ENCODE measurements at places on chromosomes 16 and 17.

DNA sequence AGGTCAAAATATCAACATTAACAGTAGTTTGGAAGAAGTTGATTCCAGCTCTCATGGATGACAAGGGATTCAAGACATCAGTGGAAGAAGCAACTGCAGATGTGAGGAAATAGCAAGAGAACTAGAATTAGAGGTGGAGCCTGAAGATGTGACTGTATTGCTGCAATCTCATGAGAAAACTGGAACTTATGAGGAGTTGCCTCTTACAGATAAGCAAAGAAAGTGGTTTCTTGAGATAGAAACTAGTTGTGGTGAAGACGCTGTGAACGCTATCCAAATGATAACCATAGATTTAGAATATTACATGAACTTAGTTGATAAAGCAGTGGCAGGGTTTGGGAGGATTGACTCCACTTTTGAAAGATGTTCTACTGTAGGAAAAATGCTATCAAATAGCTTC, 67.8 kb downstream of the GOSR1 start:
- DNase-seq: no peak

DNA sequence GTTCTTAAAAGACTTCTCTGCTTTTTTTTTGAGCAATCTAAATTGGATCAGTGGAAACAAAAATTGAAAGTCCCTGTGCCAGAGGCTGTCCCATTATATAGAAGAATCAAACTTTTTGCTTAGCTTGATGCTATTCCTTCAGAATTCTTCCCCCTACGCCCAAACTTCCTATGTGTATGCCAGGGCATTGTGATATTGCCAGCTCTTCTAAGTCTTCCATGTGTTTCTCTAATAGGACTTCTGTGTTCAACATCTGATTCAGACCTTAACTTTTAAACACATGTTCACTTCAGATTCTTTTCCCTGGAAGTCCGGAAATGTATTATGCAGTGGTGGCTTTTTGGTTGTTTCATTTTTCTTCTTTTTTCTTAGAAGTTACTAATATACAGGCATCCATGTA, 18.7 kb downstream of the PTRH2 start:
- DNase-seq: no peak

DNA sequence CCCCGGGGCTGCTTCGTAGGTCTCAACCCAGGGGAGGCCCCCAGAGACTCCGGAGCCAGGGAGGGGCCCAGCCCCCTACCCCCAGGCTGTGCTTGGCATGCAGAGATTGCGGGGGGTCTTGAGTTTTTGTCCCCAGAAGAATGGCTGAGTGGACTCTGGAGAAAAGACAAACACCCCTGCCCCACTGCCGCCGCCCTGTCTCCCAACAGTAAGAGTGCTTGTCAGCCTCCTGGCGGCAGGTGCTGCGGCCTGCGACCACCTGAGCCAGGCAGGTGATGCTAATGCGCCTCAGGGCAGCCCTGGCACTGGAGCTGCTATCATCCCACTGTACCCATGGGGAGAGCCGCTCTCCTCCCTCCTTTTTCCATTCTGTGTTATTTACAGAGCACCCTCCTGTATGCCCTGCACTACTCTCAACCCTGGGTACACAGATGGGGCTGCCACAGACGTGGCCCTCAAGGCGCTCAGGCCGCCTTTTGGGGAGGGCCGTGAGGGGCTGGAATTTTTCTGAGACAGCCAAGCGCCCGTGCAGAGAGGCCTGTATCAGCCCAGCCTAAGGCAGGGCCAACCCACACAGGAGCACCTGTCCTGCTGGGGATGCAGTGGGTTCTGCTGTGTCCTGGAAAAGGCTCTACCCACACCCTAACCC, 2.6 kb upstream of the IL17C start:
- DNase-seq: no peak

DNA sequence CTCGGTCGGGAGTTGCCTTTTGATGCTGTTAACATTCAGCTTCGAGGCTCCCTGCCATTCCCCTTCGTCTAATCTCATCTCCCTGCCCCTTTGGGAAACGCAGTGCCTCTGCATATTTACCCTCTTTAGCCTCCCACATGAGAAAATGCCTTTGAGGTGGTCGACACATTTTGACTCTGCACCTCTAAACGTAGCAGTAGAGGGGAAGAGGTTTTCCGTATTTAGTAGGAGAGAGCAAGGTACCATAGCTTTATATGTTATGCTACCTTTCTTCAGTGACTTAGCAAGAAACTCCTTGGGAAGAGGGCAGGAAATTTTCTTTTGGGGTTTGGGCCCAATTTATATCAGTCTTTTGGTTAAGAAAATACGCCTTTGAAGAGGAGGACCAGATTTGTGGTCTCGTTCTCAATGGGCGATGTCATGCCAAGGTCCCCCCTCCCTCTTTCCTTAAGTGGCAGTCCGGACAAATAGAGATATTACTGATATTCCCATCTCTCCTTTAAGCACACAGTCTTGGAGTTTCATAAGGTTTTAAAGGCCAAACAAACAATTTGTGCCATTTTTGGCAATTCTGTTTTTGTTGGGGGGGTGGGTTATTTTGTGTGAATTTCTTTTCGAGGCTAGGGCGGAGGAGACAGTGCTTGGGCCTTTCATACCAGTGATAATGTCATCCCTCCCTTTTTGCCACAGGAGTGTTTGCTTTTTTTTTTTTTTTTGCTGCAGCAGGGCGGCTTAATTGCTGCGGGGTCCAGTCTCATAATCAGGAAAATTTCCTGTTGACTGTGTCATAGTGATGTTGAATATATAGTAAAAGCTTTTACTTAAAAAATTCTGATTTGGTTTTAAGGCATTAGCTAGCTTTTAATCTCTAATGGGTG, 1.5 kb downstream of the PAFAH1B1 start:
- DNase-seq: no peak

- DNase-seq: no peak
Measured at GRCh38 chr16:11968577-11968976, 3.6 kb downstream of the TNFRSF17 start.

GRCh38 chr16:19379838-19380237, 37.8 kb upstream of the TMC5 start:
- DNase-seq: no peak

GRCh38 chr17:73924114-73924908, 279.2 kb upstream of the RPL38 start:
- DNase-seq: no peak

DNA sequence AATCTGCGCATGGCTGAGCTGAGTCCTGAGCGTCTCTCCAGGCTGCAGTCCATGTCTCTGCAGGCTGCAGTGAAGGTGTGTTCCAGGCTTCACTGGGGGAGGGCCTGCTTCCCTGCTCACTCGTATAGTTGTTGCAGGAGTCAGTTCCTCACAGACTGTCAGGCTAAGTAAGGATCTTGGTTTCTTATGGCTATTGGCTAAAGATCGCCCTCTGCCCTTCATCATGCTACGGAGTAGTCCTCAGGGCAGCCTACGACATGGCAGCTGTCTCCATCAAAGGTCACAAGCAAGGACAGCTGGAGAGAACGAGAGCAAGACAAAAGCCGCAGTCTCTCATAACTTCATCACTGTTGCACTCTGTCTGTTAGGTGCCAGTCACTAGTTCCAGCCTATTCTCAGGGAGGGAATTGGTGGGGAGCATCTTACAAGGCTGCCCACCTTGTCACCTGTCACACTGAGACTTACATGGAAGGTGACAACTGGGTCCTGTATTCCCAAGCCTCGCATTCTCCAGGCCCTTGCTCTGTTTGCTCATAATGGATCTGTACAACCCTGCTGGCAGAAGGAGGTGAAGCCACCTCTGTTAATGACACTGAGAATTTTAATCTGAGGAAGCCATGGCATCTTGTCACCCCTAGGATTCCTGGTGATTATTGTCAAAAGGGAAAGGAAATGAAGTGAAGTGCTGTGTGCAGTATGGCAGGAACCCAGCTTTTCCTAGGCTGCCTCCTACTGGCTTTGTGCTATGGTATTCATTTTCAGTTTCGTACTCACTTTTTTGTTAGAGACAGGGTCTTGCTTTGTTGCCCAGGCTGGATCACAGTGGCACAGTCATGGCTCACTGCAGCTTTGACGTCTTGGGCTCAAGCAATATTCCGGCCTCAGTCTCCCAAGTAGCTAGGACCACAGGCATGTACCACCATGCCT, 43.4 kb downstream of the MFSD11 start:
- no peak for DNase-seq

- DNase-seq: no peak
Measured at GRCh38 chr16:87314990-87315420, 2.2 kb downstream of the C16orf95 start.

GRCh38 chr17:34519282-34519681, 60.1 kb upstream of the TMEM132E start:
- no peak for DNase-seq

DNA sequence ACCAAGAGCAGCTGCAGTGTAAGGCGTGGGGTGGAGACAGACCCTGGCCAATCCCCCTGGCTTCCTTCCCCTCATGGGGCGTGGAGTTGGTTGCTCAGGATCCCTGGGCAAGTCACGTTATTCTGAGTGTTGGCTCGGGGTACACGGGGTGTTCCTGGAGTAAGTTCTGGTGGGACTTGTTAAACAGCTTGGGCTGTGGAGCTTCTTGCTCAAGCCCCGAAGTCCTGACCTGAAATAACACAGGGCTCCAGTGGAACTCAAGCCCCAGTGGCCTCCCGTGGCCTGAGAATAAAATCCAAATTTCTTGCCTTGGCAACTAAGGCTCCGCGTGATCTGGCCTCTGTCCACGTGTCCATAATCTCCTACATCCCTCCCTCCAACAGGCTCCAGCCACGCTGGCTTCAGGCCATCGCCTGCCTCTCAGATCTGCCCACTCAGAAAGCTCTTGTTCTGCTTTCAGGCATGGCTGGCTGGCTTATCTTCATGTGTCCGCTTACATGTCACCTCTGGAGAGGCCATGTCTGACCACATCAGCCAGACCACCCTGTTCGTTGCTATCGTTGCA, 49.3 kb upstream of the BCO1 start:
- peak; percentile 59 for DNase-seq

- peak; percentile 31 for DNase-seq
Measured at GRCh38 chr16:67000384-67001351, 12.3 kb downstream of the CES4A start.

DNA sequence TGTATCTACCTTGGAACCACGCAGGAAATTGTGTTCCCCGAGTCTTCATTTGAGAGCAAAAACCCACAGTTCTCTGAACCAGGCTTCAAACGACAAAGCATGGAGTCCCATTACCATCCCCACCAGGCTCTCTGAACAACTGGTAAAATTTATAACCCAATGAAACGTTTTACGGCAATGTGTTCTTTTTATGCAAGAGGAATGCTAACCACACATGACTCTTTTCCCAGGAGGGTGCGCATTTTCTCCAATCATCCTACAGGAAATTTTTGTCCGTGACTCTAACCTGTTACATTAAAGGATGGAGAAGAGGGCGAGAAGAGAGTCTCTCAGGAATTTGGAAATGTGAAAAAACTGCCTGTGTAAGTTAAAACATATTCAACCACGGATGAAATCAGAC, 17.8 kb downstream of the STX8 start:
- no peak for DNase-seq

DNA sequence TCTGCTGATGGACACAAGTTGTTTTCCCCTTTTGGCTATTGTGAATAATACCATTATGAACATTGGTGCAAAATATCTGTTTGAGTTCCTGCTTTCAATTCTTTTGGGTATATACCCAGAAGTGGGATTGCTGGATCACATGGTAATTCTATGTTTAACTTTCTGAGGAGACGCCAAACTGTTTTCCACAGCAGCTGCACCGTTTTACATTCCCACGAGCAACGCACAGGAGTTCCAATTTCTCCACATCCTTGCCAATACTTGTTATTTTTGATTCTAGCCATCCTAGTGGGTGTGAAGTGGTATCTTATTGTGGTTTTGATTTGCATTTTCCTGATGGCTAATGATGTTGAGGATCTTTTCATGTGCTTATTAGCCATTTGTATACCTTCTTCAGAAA, 43.4 kb upstream of the GAS7 start:
- no peak for DNase-seq

DNA sequence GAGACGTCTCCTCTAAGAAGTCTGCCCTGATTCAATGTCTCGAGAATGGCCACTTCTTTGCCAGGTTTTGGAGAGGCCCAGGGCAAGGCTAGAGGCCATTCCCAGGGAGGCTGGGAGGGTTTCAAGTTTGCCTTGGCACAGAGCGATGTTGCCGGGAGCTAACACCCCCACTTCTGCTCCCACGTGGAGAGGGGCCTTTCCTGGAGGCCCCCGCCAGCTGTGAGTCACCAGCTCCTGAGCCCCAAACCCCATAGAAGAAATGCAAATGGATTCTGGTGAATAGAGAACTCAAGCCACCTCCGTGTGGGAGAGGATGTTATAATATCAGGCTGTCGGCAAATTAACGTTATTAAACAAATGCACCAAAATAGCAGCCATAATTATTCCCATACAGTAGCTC, 62.2 kb downstream of the CACNG5 start:
- DNase-seq: no peak

DNA sequence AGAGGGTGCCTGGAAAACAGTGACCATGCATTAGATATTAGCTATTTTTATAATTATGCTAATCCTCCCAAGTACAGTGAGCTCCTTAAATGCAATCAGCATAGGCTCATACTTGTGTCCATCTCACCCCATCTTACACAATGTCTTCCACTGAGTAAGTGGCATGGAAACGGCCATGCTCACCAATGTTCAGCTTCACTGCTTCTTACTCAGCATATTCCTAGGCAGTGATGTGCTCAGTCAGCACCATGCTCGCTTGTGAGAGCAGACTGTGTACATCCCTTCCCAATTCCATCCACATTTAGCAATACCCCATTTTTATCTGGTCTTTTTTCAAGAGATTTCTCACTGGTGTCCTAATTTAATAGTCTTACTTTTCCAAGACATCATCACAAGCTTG, 454.8 kb upstream of the SOX9 start:
- DNase-seq: no peak
